Stimulated activated naive CD4-positive, alpha-beta T cell treated with Interleukin-2 at 50 U/mL for 16 hours (primary cell): ENCODE measurements at places on chromosomes 5 and 9.

GRCh38 chr5:58403822-58404433 is 56.0 kb downstream of the PLK2 start:
- DNase-seq: no peak

GRCh38 chr5:113043491-113043931 is 66.9 kb downstream of the DCP2 start:
- no peak for DNase-seq

GRCh38 chr5:166024970-166025369 is 2266.5 kb upstream of the WWC1 start:
- no peak for DNase-seq

DNA sequence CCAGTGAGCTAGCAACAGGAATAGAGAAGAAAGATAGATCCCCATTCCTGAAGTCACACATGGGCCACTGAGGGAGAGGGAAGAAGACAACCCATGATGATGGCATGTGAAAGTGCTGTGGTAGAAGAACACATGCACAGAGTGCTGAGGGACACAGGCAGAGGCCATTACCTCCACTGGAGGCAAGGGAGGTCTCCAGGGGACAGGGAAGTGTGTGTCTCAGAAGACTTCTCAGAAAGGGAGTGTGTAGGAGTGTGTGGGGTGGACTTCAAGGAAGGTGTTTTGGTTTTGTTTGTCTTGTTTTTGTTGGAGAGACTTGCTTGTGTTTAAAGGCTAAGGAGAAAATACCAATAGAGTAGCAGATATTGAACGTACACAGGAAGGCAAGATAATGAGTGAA is 77.0 kb upstream of the SMARCA2 start:
- DNase-seq: no peak

DNA sequence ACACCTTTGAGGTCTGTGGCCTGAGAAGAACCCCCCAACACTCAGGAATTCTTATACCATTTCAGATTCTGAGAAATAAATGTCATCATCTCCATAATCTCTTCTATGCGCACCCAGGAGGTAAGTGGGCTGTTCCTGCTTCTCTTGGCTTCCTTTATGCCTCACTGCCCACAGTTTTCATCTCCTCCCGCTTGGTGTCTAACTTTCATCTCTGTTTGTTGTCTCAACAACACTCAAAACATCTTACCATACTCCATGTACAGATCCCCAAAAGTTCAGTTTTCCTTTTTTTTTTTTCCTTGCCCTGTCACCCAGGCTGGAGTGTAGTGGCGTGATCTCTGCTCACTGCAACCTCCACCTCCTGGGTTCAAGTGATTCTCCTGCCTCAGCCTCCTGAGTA is 170.2 kb upstream of the FREM1 start:
- no peak for DNase-seq

GRCh38 chr9:70052768-70053167 is 9.1 kb downstream of the MAMDC2 start:
- DNase-seq: no peak

DNA sequence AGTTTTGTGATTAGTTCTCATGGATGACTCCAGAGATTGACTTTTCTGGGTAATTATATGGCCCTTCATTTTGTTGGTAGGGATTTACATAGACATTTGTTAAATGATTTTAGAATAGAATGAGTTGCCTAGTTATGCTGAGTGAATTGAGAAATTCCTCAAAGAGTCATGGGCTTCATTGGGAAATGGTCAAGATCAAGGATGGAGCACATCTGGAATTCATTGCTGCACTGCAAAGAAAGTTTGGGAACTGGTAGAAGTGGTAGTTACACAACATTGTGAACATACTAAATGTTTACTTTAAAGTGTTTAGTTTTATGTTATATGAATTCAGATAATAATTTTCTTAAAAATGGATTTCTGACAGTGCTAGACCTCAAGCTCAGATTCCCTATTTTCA is 46.5 kb downstream of the PIP5K1B start:
- DNase-seq: no peak

GRCh38 chr9:109483744-109484429 is 14.2 kb downstream of the PTPN3 start:
- DNase-seq: no peak

GRCh38 chr5:102857076-102857818 is 102.1 kb downstream of the PAM start:
- no peak for DNase-seq

GRCh38 chr5:123371575-123372179 is 51.5 kb downstream of the CEP120 start:
- DNase-seq: no peak

GRCh38 chr5:31934156-31934555 is 240.0 kb downstream of the GOLPH3 start:
- DNase-seq: no peak

GRCh38 chr5:150154618-150155128 is 972 bp downstream of the PDGFRB start:
- DNase-seq: no peak

- DNase-seq: no peak
Measured at GRCh38 chr9:116288658-116289057, 135.1 kb downstream of the PAPPA start.

DNA sequence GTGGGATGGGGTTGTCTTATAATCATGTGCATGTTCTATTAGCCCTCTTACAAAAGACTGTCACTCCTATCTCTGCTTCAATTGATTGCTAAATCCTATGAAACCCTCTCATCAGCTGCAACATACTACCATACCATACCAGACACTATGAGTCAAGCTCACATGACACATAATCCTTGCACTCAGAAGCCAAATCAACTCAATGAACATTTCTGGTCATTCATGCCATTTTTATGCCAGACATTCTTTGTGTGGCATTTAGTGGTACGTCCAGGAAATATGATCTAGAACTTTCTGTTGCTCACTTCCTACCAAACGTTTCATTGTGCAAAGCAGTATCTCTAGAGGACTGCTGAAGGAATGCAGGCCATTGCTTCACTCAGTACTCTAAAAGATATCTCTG is 159.2 kb upstream of the GNA14 start:
- no peak for DNase-seq

GRCh38 chr5:119070578-119070827 is 384 bp upstream of the DMXL1 start:
- peak; percentile 88 for DNase-seq

- no peak for DNase-seq
Measured at GRCh38 chr9:114312513-114312875, 10.4 kb upstream of the ORM1 start.

DNA sequence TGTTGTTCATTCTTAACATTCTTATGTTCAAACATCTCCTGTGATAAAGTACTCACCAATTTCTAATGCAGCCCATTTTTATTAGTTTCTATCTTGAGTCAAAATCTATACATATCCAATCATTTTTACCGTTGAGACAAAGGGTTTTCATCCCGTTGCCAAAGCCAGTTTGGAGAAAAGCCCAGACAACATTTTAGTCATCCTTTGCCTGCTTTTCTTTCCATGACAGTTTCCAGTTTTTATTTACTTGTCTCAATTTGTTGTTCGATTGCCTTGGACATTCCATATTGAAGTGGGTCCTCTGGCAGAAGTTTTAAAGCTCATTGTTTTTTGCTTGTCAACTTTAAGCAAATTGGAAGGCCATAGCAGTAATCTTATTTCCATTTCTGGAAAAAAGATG is 123.9 kb downstream of the RAB3C start:
- no peak for DNase-seq

DNA sequence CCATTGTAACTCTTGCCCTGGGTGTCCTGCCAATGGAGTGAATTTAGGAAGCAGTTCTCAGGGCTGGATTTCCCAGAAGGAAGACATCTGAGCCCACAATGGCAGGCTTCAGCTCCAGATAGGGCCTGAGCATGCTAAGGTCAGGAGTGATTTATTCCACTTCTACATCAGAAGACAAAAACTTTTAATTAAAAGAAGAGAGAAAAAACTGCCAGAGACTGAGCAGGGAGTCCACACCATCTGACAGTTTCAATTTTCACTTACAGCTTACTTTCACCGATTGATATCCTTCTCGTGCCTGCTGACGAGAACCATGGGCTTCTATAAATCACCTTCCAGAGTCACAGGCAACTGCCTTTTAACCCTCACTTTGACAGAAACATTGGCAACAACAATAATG is 228.3 kb upstream of the BRINP1 start:
- no peak for DNase-seq

DNA sequence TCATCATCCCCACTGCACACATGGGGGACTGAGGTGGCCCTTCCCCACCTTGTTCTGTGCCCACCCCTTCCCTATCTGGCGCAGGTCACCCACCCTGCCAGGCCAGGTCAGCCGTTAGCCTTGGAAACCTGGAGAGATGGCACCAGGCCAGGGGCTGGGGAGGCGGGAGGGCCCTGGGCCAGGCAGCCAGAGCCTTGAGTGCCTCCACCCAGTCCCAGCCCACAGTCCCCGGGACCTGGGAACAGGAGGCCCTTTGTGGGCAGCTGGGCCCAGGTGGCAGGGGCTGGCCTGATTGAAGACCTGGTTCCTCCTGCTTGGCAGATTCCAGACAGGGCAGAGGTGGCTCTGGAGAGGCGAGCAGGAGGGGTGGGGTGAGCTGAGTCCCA is 70.6 kb downstream of the LRSAM1 start:
- no peak for DNase-seq

GRCh38 chr9:126883636-126884035 is 23.2 kb downstream of the ZBTB34 start:
- no peak for DNase-seq

- DNase-seq: no peak
Measured at GRCh38 chr9:36436909-36437308, 36.8 kb upstream of the RNF38 start.

DNA sequence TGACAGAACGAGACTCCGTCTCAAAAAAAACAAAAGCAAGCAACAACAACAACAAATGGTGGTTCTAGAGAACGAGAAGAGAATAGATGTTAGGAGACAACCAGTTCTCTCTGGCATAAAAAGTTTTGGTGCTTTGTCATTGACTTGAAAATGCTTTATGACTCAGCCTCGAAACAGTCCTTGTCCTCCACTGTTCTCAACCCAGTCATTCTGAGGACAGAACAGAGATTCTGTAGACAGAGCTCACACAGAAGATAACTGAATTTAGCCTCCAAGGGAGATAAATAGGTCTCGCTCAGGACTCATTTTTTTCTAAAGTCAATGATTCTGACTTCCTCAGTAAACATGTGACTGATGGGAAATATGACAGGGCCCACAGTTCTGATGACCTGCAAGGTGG is 76.0 kb upstream of the FSTL4 start:
- DNase-seq: no peak

DNA sequence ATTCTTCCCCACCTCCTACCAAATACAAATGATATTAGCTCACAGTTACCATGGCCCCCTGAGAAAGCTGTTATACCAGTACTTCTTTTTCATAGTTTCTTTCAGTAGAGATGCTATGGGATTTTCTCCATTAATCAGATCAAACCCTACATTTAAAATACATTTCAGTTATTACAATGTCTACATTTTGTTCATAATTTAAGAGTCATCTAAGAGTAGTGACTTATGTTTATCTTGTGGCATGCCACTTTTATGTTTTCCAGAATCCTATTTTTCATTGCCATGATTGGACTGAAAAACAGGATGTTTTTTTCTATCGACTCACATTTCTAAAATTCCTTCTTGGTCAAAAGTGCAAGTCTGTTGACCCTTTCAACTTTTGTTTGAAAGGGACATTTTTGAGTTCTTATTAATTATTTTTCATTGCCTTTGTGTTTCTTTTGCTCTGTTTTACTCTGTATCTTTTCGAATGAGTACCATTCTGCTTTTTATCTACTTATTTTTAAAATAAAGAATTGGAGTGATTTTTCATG is 77.4 kb upstream of the ANXA1 start:
- no peak for DNase-seq

GRCh38 chr5:117255211-117256027 is 680.8 kb upstream of the SEMA6A start:
- no peak for DNase-seq

DNA sequence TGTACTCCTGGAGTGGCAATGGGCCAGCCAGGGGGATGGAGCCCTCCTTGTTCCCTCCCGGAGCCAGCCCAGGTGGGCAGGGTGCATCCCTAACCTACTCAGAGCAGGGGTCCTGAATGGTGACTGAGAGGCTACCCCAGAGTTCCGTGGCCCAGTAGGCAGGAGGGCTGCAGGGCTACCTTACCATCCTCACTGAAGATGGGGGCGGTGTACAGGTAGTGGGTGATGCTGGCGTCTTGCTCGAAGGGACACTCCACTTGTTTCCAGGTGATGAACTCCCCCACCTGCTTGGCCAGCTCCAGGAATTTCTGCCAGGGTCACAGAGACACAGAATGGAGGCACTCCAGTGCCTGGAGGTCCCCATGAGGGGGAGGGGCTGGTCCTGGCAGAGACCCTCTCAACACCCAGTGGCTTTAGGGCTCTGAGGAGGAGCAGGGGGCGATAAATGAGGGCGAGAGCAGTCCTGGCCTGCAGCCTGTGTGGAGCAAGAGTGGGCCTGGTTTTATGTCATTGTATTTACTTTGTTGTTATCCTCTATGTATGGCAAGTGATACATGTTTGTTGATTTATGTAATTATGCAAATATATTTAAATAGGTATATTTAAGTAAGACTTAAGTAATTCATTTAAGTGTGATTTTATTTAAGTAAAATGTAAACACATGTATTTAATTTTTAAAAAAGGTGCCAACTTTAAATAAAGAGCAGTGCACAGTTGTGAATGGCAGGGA is 39.9 kb upstream of the RNF130 start:
- DNase-seq: no peak

DNA sequence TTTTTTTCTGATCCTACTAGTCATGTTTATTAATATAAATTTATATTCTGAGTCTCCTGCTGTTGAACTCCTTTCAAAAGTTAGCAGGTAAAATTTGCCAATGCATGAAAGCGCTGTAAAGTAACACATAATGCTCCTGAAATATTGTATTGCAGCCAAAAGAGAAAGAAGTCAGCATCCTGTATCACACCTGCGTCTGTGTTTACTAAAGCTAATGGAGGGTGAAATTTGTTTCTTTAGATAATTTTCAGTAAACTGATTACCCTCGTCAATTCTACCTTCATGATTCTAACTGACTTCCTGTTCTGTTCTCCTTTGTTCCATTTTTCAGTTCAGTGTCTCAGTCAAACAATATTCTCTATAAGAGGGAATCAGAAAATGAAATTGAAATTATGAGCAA is 415.4 kb downstream of the CDH9 start:
- DNase-seq: no peak

GRCh38 chr9:71879644-71880174 is 31.3 kb downstream of the ABHD17B start:
- DNase-seq: no peak

DNA sequence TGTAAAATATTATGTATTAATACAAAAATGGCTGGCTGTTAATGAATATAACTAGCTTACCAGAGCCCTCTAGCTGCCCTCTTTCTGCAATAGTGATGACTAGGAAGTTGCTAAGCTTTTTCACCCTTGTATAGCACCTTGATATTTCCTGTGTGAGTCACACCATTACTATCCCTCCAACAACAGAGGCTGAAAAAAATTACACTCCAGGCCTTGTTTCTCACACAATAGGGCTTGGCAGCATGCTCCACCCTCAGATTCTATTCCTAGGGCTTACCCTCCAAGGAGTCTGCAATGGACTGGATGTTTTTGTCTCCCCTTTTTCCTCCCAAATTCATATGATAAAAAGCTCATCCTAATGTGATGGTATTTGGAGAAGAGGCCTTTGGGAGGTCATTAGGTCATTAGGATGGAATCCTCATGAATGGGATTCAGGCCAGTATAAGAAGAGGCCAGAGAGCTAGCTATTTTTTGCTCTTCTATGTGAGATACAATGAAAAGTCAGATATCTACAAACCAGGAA is 184.6 kb upstream of the MAP1B start:
- no peak for DNase-seq
